ENCODE measurements at places on chromosomes 3 and 15.

GRCh38 chr3:37520907-37521341 lies 340.8 kb upstream of the CTDSPL start:
- DNase-seq = peak; percentile 3

DNA sequence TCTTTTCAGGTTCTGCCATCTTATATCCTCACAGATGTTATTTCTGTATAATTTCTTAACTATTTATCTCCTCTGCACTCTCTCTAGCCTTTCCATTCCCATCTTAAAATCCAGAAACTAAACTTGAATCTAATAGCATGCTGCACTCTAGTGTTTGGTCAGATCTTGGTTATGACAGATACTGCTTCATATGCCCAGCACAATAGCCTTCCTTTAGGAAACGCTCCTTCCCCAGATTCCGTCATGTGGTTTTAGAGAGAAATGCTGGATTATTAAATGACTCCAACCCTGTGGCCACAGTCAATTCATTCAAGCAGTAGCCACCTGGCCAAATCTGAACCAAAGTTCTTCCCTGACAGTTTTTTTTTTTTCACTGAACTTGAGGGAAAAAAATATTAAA lies 19.4 kb downstream of the RASGRP1 start:
- DNase-seq = peak; percentile 33

- DNase-seq = no peak
Measured at GRCh38 chr15:68697711-68698690, 119.2 kb downstream of the CORO2B start.

DNA sequence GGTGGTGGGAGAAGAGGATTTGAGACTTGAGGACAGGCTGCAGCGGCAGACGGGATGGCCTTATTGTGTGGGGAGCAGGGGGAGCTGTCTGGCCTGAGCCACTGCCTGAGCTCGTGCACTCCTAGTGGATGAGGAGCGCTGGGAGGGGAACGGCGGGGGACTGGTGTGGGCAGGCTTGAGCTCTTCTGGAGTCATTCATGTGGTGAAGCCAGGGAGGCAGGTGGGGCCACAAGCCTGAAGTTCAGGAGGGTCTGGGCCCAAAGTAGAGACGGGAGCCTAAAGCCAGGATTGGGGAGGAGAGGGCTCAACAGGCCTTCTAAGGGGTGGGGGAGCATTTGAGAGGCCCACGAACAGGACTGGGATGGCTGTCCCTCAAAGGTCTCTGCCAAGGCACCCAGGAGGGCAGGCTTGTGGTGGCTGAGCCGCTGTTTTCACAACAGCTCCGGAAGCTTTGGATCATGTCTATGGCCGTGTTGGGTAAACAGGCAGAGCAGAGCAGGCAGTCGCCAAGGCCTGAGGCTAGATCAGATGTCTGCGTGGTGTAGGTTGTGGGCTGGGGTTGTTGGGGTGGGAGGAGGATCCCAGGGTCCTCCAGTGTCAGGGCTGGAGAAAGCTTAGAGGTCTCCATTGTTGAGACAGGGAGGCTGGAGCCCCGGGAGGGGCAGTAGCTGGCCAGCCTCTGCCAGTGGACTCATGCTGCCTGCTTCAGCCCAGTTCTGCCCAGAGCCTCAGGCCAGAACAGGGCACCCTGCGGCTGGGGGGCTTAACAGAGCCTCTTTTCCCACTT lies 8.2 kb downstream of the PRKCD start:
- DNase-seq = no peak

DNA sequence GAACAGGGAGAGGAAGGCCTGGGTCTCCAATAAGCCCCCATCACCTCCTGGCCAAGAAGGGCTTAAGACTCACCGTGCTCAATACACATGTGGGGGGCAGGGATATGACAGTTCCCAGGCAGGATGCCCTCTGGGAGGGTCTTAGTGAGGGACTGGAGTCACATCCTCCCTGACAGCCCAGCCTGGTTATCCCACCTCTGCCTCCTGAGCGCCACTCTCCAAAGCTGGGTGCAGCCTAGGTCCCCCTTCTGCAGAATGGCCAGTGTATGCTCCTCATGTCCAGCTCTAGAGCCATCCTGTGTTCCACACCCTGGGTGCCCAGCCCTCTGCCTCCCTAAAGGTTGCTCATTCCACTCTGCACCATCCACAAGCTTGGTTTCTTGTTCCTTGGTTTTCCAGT lies 1.2 kb upstream of the SHISA5 start:
- DNase-seq = no peak

DNA sequence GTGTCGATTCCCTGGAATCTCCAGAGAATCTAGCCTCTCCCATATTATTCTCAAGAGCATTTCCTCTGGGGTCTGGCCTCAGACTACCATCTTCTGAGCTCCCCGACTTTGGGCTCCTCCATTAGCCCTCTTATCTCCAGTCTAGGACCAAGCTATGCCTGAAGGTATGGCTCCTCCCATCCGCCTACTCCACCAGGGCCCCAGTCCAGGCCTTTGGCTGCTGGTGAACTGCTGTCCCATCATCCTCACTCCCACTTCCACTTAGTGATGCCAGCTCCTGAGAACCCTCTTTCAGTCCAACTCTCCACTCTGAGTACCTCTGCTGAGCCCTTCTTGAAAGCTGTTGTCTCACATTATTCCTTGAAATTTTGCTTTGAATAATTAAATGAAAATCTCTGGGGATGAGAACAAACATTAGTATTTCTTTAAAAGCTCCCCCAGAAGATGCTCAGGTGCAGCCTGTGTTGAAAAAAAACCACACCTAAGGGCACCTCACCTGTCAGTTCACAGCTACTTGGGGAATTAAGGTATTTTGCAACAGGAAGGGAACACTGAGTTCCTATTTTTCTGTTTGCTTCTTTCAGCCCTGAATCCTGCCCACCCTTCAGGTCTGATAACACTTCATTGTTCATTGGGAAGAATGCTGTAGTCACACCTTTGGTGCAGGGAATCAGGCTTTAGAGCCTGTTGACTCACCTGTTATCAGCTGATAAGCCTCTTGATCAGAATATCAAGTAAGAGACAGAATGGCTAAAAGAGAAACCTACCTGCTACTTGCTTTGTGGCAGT lies 9.5 kb downstream of the CLDN18 start:
- no peak for DNase-seq

GRCh38 chr15:71612869-71613268 lies 197.5 kb upstream of the NR2E3 start:
- no peak for DNase-seq

GRCh38 chr3:171833789-171834460 lies 9.2 kb upstream of the TMEM212 start:
- peak; percentile 59 for DNase-seq

DNA sequence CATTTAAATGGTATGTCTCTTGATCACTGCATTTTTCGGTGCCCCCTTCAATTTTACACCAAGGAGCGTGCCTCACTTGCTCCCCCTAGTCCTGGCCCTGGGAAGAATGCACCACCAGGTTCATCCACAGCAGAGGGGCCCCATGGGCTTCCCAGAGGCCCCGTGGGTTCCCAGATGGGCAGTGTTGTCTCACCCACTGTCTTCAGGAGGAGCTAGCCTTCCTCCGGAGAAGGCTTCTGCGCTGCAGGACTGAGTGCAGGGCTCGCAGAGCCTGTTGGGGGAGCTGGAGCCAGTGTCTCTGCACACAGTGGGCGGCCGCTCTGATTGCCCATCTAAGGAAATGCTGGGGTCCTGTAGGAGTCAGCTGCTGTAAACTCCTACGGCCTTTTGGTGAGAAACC lies 45.9 kb downstream of the POLR2M start:
- DNase-seq = no peak

Data from adipocyte (in vitro differentiated cells).